CD4-positive, alpha-beta T cell (primary cell): ENCODE measurements at places on chromosomes 16 and 17. TPM values are rescaled to one million over a fixed set of nuclear protein-coding genes. Genes with fewer than 3 reads are reported as not detected.

Gene TBC1D3E
- not detected for total RNA-seq

Gene SLC47A1
- not detected for total RNA-seq

Gene NSMCE1
- total RNA-seq = 33.9 TPM

- no peak for DNase-seq
Measured at GRCh38 chr17:77935121-77935571, 23.4 kb upstream of the TNRC6C start.

DNA sequence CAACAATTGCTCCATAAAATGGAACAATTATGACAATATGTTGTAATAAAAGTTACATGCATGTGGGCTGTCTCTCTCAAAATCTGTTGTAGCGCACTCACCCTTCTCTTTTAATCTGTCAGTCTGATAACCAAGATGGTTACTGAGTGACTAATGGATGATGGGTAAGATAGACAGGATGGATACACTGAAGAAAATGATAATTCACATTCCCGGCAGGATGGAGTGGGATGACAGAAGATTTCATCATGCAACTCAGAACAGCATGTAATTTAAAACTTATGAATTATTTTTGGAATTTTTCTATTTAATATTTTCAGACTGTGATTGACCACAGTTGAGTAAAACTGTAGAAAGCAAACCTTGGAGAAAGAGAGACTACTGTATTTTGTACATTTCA is 30.5 kb downstream of the CDH13 start:
- DNase-seq = no peak

GRCh38 chr17:21345236-21345635 is 30.9 kb upstream of the KCNJ12 start:
- DNase-seq = no peak

GRCh38 chr16:22635357-22635761 is 124.7 kb downstream of the NPIPB5 start:
- DNase-seq = no peak

DNA sequence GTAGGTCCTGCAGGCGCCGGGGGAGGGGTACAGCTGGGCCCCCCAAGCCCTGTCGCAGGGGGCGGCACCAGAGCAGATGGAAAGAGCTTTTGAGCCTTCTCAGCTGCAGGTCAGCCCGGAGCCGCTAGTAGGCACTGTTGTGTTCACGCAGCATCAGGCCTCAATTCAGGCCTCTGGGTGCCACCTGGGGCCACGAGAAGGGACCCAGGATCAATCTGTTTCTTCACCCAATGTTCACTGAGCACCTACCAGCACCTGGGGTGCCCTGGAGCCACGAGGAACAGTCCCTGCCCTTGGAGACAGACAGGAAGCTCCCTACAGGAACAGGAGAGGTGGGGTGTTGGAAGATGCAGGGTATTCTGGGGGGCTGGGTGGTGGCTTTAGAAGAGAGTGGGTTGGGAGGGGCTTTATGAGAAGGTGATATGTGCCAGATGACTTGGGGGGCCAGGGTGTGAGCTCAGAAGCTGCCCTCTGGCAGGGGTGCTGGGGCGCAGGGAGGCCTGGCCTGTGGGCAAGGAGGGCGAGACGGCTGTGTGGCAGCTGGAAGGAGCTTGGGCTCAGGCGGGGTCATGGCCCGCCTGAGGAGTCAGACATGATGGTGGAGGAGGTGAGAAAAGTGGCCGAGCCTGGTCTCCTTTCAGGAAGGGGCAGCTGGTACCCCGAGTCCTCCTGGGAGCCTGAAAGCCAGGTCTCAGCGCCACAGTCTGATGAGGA is 121.9 kb upstream of the GSE1 start:
- no peak for DNase-seq

- DNase-seq = no peak
Measured at GRCh38 chr16:10753670-10754069, 10.0 kb downstream of the NUBP1 start.
